ENCODE measurements at places on chromosomes 11 and 22. TPM values are rescaled to one million over a fixed set of nuclear protein-coding genes. Genes with fewer than 3 reads are reported as not detected.
A peak's percentile ranks its signal among the peaks of the same experiment; 100 is the strongest.

DNA sequence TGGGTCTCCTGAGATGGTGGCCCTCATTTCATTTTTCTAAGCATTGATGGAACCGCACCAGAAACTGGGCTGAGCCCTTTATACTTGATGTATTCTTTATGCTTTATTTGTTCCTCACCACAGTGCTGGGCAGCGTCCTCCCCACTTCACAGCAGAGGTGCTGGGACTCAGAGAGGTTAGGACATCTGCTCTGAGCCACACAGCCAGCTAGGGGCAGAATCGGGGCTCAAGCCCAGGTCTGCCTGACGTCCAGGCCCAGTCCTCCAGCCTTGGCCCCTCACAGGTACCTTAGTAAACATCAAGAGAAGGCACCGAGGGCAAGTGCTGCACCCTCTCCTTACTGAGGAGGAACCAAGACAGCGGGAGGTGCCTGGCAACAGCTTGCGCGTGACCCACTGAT lies 20.2 kb upstream of the SHISAL1 start:
- no peak for DNase-seq

GRCh38 chr11:77156396-77157195 lies 28.6 kb downstream of the MYO7A start:
- DNase-seq, result no peak

DNA sequence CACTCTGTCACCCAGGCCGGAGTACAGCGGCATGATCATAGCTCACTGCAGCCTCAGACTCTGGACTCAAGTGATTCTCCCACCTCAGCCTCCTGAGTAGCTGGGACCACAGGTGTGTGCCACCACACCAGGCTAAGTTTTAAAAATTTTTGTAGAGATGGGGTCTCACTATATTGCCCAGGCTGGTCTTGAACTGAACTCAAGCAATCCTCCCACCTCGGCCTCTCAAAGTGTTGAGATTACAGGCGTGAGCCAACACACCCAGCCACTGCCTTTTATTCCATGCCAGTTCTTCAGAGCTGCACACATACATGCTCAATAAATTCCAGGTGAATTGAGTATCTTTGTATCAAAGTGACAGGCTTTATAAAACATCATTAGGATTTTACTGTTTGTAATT lies 2.4 kb upstream of the COPB1 start:
- no peak for DNase-seq

- no peak for DNase-seq
These were observed 15.2 kb downstream of the PRR33 start for GRCh38 chr11:1876361-1877063.

DNA sequence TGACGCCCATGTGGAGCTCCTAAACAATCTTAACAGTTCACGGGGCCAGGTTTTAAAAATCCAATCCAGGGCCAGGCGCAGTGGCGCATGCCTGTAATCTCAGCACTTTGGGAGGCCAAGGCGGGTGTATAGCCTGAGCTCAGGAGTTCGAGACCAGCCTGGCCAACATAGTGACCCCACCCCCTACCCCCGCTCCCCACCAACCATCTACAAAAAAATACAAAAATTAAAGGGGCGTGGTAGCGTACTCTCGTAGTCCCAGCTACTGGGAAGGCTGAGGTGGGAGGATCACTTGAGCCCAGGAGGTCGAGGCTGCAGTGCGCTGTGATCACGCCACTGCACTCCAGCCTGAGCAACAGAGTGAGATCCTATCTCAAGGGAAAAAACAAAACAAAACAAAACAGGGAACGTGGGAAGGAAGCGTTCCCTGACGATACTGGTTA lies 689 bp upstream of the SART1 start:
- no peak for DNase-seq

- DNase-seq, result no peak
These were observed 48.2 kb downstream of the GLYATL2 start for GRCh38 chr11:58796333-58796732.

GRCh38 chr22:31935961-31936635 lies 8.2 kb upstream of the YWHAH start:
- no peak for DNase-seq

DNA sequence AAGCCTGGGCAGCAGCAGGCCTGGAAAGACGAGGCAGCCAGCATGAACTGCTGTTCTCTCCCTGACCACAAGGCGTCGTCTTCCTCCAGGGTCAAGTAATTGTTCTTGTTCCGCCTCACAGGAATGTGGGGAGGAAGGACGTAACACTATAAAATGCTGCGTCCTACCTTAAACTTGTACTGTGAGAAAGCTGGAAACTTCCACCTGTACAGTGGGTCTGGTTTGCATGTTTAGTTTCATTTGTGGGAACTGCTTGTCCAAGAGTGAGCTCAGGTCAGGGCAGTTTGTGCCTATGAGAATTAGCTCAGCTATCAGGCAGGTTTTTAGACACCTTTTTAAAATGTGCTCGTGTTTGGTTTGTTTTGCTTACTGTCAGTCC lies 55.2 kb downstream of the PANX1 start:
- DNase-seq, result peak; percentile 45

DNA sequence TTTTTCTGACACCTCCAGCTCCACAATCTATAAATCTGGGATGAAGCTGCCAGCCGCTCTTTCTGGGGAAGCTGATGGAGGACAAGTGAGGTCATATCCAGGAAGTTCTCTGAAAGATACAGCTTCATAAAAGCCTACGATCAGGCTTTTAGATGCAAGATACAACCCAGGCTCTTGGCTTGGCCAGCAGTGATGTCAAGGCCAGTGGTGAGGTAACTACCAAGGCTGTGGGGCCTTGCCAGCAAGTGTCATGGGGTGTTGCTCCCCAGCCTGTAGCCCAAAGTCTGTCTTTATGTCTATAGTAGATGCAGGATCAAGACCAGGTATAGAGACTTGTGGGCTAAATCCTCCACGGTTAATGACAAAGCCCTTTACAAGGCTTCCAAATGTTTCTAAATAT lies 70.1 kb upstream of the TIMP3 start:
- no peak for DNase-seq

Gene EFCAB6
- 0.39 TPM for total RNA-seq

Gene SHANK3
- total RNA-seq, result not detected

Gene SESN3
- total RNA-seq, result 537 TPM

Gene KIF18A
- total RNA-seq, result 4.1 TPM

Gene SLCO2B1
- 1.3 TPM for total RNA-seq

Gene SCGB1D2
- not detected for total RNA-seq

All from B cell (primary cell).